ENCODE measurements at places on chromosomes 3 and 15. TPM values are rescaled to one million over a fixed set of nuclear protein-coding genes. Genes with fewer than 3 reads are reported as not detected.

The SLC22A13 gene
- 0.38 TPM for total RNA-seq

The RYR3 gene
- total RNA-seq, result 0.02 TPM

The ANKRD63 gene
- total RNA-seq, result 1.9 TPM

The THAP10 gene
- total RNA-seq, result 7.0 TPM

The GOLGA6A gene
- not detected for total RNA-seq

The GDPGP1 gene
- 12.3 TPM for total RNA-seq

The RASGRF1 gene
- not detected for total RNA-seq

The C3orf85 gene
- total RNA-seq, result not detected

The GOLGA8R gene
- total RNA-seq, result 2.3 TPM

The ALPK3 gene
- 112 TPM for total RNA-seq

The SLCO2A1 gene
- 4.9 TPM for total RNA-seq

The OIP5 gene
- 0.46 TPM for total RNA-seq

The CPLX3 gene
- total RNA-seq, result not detected

The C2CD4A gene
- 0.25 TPM for total RNA-seq

The WDR49 gene
- 4.8 TPM for total RNA-seq

The EPHB3 gene
- 0.83 TPM for total RNA-seq

The HRG gene
- not detected for total RNA-seq

The CASR gene
- total RNA-seq, result not detected

The GPR27 gene
- total RNA-seq, result 6.3 TPM

The DUOX1 gene
- total RNA-seq, result 0.99 TPM

The TIPARP gene
- 22.8 TPM for total RNA-seq

The RPL39L gene
- total RNA-seq, result 5.3 TPM

The SRGAP3 gene
- 12.9 TPM for total RNA-seq

The IQCF5 gene
- total RNA-seq, result not detected

The NOX5 gene
- 0.18 TPM for total RNA-seq

The WNT7A gene
- not detected for total RNA-seq

The CCDC191 gene
- total RNA-seq, result 2.0 TPM

The RARB gene
- total RNA-seq, result 16.9 TPM

The CPNE4 gene
- total RNA-seq, result 29.2 TPM

The FRMD5 gene
- total RNA-seq, result 72.7 TPM

Measured in heart right ventricle (tissue), 16 donors.